ENCODE measurements at places on chromosomes 3 and 15.

- DNase-seq = no peak
These were observed 305.7 kb upstream of the ATP11B start for GRCh38 chr3:182487611-182488010.

DNA sequence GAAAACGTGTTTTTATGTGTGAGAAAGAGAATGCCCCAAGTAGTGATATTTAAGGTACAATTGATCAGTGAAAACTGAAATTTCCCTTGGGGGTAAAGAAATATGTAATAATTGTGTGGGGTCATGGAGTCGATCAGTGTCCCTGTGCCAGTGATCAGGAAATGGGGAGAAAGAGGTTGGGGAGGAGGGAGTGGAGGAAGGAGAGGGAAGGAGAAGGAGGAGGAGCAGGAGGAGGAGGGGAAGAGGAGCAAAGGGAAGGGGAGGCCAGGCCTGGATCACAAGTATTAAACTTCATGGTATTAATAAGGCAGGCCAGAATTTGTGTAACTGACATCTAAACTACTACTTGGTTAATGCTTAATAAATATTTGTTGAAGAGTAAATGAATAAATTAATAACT is 30.4 kb downstream of the THSD4 start:
- DNase-seq = no peak

DNA sequence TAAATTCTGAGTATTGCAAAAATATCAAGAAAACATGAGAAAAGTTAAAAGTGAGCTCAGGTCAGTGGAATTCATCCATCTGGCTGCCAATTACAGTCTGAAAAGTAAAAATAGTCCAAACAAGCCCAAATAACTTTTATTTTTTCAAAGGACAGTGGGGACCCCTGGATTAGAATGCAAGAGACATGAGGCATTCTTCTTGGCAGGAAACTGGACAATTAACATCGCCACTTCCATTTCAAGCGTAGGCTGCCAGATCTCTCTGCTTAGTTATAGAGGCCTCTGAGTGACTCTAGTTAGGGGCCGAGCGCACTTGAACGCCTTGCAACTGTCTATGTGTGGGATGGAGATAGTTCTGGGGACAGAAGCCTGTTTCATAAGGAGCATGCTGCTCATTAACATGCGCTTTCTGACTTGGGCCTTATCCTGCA is 189.1 kb downstream of the GHSR start:
- DNase-seq = no peak

DNA sequence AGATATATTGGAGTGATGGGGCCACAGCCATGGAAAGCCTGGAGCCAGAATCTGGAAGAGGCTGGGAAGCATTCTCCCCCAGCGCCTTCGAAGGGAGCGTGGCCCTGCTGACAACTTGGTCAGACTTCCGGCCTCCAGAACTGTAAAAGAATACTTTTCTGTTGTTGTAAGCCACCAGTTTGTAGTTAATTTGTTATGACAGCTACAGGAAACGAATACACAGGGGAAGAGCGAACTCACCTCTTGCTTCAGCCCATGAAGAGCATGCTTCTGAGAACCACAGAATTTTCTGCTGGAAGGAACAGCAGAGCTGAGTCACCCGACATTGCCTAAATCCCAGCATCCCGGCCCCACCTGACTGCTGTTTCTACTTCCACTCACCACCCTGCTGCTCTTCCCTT is 501.7 kb downstream of the SHQ1 start:
- peak; percentile 80 for DNase-seq

- DNase-seq = no peak
These were observed 17.2 kb upstream of the SPG21 start for GRCh38 chr15:65006876-65007275.

DNA sequence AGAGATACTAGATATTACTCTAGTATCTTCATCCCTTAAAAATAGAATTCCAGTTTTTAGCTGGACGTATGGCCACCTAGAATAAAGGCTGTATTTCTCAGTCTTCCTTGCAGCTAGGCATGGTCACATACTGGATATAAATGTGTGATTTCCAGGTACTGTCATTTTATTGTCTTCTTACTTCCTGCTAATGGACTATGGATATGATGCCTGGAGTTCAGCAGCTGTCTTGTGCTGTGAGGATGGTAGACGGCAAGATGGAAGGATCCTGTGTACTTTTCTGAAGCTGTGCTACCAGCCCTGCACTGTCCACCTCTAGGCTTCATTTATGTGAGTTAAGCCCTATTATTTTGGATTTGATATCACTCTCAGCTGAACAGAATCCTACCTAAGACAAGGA is 83.4 kb downstream of the EBLN2 start:
- no peak for DNase-seq

DNA sequence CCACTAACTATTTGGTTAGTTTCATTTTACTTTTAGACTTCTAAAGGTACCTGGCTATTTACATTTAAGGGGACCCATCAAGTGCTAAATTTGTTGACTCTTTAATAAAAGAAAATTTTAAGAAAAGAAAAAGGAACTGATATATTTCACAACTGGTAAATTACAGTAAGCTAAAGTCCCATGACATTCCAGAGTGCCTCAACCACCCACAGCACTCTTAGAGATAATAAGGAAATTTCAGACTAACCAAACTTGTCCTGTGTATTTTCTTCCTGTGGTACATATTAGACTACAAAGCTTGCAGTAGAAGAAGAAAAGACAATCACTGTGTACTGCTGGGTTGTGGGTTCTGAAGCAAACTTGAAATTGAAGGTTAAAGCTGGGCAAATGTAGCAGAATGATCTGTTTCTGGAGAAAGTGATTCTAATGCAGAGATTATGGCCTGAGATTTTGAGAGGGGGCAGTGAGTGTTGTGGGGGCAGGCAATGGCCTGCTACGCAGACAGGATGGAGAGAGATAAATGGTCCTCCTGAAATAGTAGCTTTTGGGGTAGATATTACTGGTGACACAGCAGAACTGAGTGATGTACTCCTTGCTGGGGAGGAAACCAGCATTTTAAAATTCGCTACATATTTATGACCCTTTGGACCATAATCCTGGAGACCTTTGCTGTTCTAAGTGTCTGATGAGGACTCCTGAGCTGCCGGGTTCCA is 24.5 kb upstream of the MFSD1 start:
- DNase-seq = no peak

- no peak for DNase-seq
These were observed 28.1 kb upstream of the CD200R1L start for GRCh38 chr3:112874725-112875124.

DNA sequence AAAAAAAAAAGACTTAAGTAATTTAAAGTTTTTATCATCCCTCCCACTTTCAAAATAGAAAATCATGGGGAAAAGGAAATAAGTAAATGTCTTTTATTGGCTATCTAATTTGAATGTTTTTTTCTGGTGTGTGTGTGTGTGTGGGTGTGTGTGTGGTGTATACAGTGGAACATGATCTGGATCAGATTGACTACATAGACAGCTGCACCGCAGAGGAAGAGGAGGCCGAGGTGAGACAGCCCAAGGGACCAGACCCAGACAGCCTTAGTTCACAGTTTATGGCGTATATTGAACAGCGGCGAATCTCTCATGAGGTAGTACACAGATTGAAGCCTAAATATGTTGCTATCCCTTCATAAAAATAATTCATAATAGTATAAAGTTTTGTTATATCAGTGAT is 44.5 kb downstream of the LRCH3 start:
- no peak for DNase-seq

- no peak for DNase-seq
These were observed 62.1 kb downstream of the CORO2B start for GRCh38 chr15:68640791-68641331.

- no peak for DNase-seq
These were observed 310.0 kb downstream of the CNTN3 start for GRCh38 chr3:74304424-74304823.

DNA sequence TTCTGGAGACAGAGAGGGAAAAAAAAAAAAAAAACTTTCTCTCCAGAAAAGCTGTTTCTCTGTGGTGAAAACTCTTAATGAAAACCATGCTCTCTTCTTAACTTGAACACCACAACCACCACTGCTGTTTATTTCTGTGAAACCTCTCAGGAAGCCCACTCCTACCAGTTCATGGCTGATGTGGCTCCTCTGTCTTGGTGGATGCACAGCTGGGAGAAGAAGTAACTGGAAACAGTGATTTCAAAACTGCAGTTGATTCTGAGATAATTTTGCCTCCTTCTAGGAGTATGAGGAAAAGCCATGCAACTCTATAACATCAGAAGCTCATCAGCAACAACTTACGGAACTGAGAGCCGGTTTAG is 40.2 kb upstream of the PYGO1 start:
- DNase-seq = no peak

Measured in AG08396 (cell line).